Kidney glomerular epithelial cell (primary cell): ENCODE measurements at places on chromosomes 1 and 21.
A peak's percentile ranks its signal among the peaks of the same experiment; 100 is the strongest.

GRCh38 chr1:36170643-36171412, 14.9 kb downstream of the MAP7D1 start:
- no peak for DNase-seq

- no peak for DNase-seq
Observed at GRCh38 chr1:182707122-182707521, 22.7 kb upstream of the RGS8 start.

- no peak for DNase-seq
Observed at GRCh38 chr1:25990702-25991395, 7.0 kb downstream of the PAFAH2 start.

DNA sequence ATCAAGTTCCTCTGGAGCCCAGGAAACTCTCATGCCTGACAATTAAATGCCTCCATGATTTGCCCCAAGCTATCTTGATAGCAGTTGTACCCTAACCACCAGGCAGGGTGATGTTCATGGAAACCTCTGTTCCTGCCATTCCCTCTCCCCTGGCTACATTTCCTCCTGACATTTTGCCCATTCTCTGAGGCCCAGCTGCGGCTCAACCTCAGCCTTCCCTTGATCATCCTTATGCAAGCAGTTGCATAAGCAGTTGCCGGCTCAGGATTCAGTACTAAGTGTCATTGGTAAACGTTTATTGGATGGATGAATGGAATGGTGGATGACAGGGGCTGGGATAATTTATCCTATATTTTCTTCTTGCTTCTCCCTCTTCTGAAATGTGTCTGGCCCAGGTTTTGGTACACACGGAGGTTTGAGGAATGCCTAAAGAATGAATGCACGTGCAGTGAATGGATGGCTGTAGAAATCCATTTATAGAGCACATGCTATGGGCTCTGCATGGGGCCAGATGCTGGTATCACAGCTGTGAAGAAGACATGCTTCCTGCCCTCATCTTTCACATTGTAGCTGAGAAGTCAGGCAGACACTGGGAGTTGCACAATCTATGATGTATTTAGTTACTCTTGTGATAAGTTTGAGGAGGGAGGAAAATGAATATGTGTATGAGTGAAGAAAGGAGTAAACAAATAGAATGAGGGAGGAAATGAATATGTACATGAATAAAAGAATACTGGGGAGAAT, 261.8 kb downstream of the FOXD2 start:
- DNase-seq: no peak

DNA sequence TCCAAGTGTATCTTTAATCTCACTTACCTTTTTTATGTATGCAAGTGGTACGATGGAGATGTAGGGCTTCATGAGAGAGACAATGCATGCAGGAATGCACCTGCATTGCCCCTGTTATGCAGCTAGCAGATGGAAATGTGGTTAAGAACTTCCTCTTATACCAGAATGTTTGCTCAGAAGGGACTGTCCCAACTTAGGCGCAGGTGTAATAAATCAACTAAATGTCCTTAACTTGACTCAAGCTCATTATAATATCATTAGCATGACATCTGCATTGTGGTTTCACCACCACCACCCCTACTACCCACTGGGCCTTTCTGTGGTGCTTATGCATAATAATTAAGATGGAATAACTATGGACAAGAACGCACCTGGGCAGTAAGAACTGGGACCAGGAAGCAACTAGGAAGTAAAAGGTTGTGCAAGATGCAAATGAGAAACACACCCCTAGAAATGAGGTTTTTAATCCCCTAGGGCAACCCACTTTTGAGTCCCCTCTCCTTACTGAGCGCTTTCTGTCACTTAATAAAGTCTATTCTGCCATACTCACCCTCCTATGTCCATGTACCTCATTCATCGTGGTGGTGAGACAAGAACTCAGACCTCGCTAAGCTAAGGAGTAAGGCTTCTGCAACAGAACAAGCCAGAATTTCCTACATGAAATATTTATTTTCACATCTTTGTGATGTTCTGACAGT, 1103.3 kb upstream of the B3GALT2 start:
- DNase-seq: no peak

GRCh38 chr1:93817819-93818569, 61.0 kb downstream of the DNTTIP2 start:
- DNase-seq: no peak

DNA sequence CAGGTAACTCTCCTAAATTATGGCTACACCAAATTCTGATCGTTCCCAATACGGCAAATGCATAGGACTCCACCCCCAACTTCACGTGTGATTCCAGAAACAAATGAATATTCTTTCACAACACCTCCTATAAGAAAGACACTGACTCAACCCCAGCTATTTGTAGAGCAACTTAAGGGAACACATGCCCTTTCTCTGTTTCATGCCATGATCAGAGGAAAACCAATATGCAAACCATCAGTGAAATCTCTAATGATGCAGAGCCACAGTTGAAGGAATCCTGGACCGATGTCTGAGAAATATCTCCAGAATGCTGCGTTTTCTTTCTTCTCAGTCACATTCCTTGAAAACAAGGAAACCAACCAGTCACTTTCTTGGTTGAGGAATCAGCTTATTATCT, 164.2 kb upstream of the PTBP2 start:
- peak; percentile 57 for DNase-seq

DNA sequence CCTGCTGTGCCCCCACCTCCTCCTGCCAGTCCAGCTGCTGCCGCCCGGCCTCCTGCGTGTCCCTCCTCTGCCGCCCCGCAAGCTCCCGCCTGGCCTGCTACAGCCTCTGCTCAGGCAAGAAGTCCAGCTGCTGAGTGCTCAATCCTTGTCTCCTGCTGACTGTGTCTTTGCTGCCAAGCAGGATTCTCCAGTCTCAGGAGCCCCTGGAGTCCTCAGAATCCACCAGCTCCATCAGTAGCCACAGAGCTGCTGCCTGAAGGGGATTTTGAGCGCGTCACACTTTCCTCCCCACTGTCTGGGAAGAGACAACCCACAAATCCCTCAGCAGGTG, 973 bp downstream of the KRTAP10-11 start:
- DNase-seq: no peak

GRCh38 chr1:205687242-205687641, 6.9 kb upstream of the SLC45A3 start:
- no peak for DNase-seq

DNA sequence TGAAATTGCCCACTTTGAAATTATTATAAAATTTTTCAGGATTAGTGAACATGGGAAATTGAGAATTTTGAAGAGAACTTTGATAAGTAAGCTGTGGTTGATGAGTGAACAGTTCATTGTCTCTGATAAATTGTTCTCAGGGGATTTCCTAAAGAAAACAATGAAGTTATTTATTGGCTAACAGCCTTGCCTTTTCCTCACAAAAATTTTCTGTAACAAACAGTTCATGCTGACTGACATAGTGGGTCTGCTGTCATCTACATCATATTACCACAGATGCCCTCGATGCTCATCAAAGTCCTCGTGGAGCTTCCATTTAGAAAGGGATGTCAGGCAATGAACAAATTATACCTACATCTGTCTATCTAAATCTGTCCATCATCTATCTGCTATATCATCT, 113.4 kb downstream of the PTBP2 start:
- no peak for DNase-seq

- DNase-seq: no peak
Observed at GRCh38 chr1:182761396-182762395, 27.9 kb upstream of the NPL start.

- no peak for DNase-seq
Observed at GRCh38 chr1:10682108-10682445, 114.4 kb downstream of the CASZ1 start.

DNA sequence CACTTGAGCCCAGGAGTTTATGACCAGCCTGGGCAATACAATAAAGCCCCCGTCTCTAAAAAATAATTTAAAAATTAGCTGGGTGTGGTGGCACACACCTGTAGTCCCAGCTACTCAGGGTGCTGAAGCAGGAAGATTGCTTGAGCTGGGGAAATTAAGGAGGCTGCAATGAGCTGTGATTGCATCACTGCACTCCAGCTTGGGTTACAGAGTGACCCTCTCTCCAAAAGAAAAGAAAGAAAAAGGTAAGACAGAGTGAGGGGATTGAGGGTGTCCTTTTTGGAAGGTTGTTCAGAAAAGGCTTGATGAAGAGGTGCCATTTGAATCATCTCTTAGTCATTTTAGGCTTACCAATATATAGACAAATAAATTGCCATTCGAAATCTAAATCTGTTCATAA, 4.0 kb upstream of the SRRM1 start:
- no peak for DNase-seq

DNA sequence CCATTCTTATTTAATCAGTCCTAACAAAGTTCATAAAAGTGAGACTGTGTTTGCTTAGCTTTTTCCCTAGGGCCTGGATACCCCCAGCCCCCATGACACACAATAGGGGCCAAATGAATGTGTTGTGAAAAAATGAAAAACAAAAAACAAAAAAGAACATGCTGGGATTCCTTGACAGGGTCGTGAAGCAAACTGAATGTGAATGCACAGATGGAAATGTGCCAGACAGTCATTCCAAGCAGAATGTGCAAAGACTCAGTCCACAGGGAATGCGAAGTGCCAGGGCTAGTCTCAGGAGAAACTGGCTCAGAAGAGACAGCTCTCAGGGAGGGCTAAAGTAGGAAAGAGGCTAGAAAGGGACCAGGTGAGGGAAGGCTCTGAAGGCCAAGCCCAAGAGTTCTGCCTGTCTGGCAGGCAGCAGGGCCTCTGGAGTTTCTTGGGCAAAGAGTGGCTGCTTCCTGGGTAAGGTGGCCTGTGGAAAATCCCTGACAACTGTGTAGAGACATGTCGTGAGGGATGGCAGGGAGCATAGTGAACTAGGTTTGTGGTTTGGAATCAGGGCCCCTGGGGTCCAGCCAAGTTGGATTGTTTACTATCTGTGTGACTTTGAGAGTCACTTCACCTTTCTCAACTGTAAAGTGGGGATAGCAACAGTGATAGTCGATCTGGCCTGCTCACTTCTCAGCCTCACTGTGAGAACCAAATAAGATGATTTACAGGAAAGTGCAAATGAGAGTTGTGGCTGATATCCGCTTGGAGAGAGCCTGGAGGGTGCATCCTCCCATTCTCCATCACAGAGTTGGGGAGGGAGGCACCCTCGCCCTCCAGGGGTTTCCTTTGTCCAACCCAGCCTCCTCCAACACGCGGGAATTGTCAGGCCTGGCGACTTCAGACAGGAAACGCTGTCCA, 1.2 kb upstream of the ADAM15 start:
- DNase-seq: no peak

DNA sequence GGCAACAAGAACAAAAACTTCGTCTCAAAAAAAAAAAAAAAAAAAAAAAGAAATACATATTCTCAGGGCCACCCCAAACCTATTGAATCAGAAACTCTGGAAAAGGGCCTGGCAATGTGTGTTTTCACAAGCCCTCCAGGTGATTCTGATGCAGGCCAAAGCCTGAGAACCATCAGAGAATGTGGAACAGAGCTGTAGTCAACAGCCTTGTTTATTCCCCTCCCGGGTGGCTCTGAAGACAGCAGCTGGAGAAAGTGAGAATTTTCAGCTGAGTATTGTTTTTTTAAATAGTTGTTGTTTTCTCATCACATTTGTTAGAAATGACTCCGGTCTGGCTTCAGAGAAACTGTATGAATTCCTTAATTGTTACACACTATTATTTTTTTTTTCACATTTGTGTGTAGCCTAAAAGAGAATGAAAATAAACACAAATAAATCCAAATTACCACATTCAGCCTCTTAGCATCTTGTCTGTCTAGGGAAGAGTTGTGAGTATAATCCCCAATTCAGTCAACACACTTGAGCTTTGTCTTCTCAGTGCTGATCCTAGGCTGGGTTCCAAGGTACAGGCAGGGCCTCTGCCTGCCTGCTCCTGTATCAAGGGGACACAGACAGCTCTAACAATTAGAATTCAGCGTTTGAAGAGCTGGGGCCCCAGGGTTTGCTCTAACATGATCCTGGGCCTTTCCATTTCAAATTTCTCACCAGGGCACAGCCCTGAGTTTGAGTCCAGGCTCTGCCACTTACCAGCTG, 6.6 kb upstream of the AZIN2 start:
- DNase-seq: no peak

DNA sequence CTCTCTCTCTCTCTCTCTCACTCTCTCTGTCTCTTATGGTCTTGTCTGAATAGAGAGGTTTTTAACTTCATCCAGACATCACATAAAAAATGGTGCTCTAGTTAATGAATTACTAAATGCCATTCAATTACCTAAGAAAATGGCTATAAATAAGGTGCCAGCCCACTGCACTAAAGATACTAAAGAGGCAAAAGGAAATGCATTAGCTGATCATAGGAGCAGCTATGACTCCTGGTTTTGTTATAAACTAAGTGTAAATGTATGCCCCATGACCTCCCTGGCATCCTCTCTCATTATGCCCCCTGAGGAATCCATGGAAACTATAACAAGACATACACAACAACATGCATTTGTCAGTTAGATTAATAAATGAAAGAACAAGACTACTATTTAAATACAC, 57.5 kb upstream of the PDC start:
- peak; percentile 34 for DNase-seq

DNA sequence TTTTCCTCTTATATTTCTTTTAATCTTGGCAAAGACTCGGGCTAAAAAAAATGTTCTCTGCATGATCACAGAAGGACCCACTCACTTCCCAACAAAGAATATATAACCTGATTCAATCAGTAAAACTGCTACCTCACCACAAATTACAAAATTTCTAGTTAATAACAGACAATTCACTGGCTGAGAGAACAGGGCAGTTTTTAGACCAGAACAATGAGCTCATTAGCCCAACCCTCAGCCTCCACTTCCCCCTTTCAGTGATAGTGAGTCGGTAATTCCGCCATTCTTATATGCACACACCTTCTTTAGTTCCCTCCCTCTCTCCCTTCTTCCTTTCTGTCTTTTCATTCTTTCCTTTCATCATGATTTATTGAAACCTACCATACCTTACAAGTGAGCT, 8.9 kb downstream of the SIPA1L2 start:
- peak; percentile 82 for DNase-seq

- DNase-seq: no peak
Observed at GRCh38 chr1:168179438-168180147, 831 bp downstream of the TIPRL start.

- DNase-seq: no peak
Observed at GRCh38 chr1:244199902-244200301, 148.8 kb downstream of the ZBTB18 start.

- DNase-seq: no peak
Observed at GRCh38 chr1:43975249-43975961, 645 bp downstream of the ATP6V0B start.

- DNase-seq: no peak
Observed at GRCh38 chr1:114008480-114008941, 29.2 kb downstream of the OLFML3 start.

DNA sequence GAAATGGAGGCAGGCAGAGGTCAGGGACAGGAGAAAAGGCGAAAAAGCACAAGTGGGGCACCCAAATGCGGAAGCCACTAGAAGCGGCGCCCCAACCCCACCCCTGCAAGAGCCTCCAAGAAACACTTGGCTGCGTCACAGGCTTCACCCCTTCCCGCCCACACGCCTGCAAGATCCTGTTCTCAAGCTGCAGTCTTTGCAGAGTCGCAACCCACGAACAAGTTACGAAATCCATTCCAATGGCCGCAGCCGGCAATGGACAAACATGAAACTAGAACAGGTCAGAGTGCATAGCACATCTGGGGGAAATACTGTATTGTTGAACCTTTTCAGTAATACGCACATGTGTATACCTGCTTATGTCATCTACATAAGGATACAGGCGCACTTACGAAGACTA, 103.6 kb downstream of the PSMG1 start:
- DNase-seq: no peak

GRCh38 chr21:21188513-21189195, 190.4 kb downstream of the NCAM2 start:
- no peak for DNase-seq

GRCh38 chr21:16407403-16408240, 677.8 kb downstream of the USP25 start:
- DNase-seq: no peak
